Activated T-cell treated with anti-CD3 and anti-CD28 coated beads for 24 hours (primary cell): ENCODE measurements at places on chromosomes 1 and 21.

DNA sequence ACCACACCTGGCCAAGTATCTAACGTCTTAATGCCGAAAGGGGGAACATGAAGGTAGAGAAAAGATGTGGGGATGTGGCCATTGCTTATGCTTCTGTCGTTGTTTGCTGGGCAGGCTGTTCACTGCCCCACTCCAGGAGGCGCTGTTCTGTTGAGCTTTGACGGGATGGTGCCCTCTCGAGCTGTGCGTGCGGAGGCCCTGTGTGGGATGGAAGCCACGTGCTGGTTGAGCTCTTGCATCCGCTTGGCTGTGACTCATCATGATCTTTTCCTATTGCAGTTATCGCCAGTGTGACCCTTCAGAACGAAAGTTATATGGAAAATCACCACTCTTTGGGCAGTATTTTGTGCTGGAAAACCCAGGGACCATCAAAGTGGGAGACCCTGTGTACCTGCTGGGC lies 26.3 kb downstream of the MTARC1 start:
- DNase-seq, result no peak

DNA sequence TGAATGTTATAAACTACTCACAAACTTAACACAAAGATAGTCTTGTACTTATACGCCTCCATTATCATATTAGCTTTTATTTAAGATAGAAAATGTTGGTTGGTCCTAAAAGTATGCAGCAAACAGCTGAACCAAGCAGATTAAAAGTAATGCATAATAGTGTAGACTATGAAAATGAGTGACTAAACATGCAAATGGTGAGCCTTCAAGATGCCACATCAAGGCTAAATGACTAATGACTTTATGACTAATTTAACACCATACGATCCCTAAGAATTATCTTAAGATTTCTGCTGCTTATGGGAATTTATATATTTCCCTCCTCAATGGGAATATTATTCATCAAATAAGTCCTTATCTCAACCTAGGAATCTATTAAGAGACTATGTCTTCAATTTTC lies 4.6 kb downstream of the GPATCH2 start:
- DNase-seq, result no peak

GRCh38 chr1:3617806-3618345 lies 6.6 kb upstream of the MEGF6 start:
- no peak for DNase-seq

- DNase-seq, result no peak
Observed at GRCh38 chr1:59718989-59719360, 95.8 kb upstream of the HOOK1 start.

- no peak for DNase-seq
Observed at GRCh38 chr1:201444792-201445191, 23.3 kb upstream of the TNNI1 start.

DNA sequence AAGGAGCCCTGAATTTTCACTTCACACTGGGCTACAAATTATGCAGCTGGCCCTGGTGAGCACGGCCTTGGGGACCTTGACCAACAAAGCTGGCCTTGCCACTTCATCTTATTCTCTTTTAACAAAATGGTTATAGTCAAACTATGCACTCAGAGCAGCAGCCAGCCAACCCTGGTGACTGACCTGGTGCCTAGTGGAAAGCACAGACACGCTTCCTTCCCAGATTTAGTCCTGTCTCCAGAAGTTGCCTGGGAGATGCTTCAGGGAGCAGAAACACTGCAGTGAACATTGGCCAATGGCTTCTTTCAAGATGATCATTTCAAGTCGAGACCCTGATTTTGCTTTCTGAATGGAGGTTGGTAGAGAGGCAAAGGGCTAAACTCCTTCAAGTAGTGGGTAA lies 249.3 kb downstream of the SIPA1L2 start:
- no peak for DNase-seq

GRCh38 chr1:222117809-222118208 lies 375.9 kb upstream of the DUSP10 start:
- no peak for DNase-seq

GRCh38 chr21:46546799-46547198 lies 58.1 kb downstream of the S100B start:
- no peak for DNase-seq

DNA sequence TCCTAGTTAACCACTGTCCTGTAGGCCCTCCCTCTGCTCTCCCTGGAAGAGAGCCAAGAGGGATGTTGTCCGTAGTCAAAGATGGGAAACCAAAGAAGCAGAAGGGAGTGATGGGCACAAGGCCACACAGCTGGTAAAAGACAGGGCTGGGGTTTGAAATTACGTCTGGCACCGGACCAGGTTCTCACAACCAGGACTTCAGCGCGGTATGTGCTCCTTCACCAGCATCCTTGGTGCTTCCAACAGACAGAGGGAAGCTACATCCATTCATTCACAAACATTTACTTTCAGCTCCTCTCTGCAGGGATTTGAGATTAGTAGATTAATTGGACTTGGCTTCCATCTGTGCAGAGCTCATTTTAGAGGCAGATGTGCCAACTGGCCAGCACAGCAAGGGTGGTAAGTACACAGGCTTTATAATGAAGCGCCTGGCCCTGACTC lies 191.2 kb downstream of the TRABD2B start:
- DNase-seq, result no peak

GRCh38 chr1:230205719-230206198 lies 138.7 kb downstream of the GALNT2 start:
- DNase-seq, result no peak

- DNase-seq, result no peak
Observed at GRCh38 chr1:194043984-194044755, 857.8 kb upstream of the B3GALT2 start.

GRCh38 chr1:6154525-6155319 lies 25.4 kb downstream of the CHD5 start:
- no peak for DNase-seq

- DNase-seq, result no peak
Observed at GRCh38 chr1:87392248-87393192, 63.8 kb downstream of the LMO4 start.

DNA sequence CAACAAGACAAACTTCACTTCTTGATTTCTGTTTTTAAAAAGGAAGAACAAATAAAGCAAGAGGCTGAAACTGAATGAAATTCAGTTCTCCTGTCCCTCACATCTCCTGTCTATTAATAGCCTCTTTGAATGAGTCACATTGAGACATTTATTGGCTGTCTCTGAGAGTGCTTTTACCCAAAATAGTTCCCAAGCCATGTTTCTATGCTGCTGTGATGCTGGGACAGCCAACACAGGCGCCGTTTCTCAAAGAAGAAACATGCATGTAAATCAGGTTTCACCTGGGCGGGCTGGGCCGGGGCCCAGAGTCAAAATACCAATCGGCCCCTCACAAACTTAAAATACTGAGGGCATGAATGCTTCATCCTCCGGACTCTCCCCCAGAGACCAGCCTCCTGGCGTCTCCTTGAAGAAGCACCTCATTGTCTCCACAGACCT lies 105.2 kb downstream of the EDEM3 start:
- DNase-seq, result no peak

DNA sequence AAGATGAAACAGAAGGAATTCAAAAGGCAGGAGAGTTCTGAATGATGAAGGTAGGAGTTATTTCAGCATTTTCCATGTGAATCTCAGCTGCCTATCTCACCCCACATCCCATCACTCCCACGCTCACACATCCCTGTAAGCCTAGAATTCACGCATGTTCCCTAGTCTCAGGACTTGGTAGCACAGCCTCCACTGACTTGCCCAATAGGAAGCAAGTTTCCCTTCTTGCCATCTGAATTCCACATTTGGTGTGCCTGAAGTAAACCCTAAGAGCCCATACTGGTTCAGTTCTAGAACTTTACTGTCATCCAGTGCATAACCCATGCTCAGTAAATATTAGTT lies 56.6 kb downstream of the STYXL2 start:
- DNase-seq, result no peak

- DNase-seq, result no peak
Observed at GRCh38 chr1:237769916-237770315, 120.8 kb downstream of the ZP4 start.

- DNase-seq, result no peak
Observed at GRCh38 chr1:36342426-36343185, 19.2 kb upstream of the EVA1B start.

DNA sequence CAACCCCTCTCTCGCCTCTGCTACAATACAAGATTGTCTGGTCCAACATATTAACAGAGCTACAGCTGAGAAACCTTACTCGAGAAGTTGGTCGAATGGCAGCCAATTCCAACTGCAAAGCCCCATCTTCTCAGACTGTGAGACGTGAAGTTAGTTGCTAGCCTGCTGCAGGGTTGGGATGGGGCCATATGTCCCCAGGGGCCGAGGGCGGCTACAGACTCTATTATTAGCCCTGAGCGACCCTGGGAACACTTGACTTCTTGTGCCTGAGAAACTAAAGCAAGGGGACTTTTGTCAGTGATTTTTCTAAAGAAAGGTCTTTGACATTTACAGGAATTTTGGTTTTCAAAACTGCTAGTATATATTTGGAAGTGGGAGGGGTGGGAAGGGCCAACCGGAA lies 13.7 kb downstream of the NCF2 start:
- DNase-seq, result no peak

- DNase-seq, result no peak
Observed at GRCh38 chr1:64915381-64916274, 50.7 kb downstream of the JAK1 start.

DNA sequence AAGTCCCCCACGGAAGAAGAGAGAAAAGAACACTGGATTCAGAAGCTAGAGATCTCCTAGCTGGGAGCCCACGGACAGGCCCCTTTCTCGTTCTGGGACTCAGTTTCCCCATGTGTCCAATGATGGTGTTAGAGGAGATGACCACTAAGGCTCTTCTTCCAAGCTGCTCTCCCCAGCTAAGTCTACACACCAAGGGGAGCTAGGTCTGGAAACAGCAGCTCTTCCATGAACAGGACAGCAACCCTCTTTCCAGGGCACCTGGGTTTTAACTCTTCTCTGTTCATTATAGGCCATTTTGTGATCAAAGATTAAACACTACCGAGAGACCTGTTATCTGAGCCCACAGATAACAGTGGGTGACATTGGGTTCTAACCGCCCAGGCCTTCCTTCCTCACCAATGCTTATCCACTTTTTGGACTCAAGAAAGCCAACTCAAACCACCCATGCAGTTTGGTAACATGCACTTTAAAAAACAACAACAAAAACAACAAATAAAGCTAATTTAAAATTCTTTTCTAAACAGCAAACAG lies 85.9 kb downstream of the MRPL37 start:
- DNase-seq, result no peak

- no peak for DNase-seq
Observed at GRCh38 chr1:106831511-106831910, 225.0 kb upstream of the PRMT6 start.

DNA sequence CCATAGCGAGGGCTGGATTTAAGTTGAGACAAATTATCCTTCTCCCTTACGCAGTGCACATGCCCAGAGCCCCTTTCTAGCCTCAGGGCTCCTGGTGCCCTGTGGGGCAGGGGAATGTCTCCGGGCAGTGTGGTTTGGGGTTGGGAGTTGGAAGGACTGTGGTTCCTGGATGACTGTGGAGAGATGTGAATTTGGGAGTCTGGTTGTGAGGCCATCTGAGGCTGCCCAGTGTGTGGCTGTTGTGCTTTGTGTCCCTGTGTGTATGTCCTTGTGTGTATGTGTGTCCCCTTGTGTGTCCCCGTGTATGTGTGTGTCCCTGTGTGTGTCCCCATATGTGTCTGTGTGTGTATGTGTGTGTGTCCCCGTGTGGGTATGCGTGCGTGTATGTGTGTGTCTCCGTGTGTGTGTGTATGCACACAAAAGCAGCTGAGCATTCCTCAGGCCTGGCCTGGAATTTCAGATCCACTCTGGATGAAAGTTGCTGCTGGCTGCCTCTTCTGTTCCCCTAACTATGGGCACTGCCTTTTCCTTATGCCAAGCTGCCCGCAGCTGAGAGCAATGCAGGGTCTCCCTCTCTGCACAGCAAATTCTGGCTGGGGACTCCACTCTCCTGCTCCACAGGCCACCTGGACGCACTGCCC lies 65.4 kb downstream of the UBIAD1 start:
- DNase-seq, result no peak

GRCh38 chr21:38938769-38939168 lies 133.0 kb downstream of the ETS2 start:
- DNase-seq, result no peak

DNA sequence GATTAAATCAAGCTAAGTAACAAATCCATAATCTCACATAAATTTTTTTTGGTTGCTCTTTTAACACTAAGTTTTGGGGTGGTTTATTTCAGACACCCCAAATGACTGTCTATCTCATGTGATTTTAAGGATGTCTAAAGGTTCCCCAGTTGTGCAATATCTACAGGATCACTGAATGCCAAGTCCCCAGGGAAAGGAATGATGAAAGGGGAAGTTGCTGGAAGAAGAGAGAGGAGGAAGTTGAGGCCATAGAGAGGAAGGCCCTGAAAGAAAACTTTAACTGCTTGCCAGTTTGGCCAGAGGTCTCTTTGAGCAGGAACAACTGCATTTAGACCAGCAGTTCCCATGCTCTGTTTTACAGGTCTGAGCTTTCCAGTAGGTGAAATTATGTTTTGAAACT lies 27.5 kb upstream of the SLC19A2 start:
- no peak for DNase-seq

- no peak for DNase-seq
Observed at GRCh38 chr1:17867470-17867869, 112.3 kb downstream of the ACTL8 start.

DNA sequence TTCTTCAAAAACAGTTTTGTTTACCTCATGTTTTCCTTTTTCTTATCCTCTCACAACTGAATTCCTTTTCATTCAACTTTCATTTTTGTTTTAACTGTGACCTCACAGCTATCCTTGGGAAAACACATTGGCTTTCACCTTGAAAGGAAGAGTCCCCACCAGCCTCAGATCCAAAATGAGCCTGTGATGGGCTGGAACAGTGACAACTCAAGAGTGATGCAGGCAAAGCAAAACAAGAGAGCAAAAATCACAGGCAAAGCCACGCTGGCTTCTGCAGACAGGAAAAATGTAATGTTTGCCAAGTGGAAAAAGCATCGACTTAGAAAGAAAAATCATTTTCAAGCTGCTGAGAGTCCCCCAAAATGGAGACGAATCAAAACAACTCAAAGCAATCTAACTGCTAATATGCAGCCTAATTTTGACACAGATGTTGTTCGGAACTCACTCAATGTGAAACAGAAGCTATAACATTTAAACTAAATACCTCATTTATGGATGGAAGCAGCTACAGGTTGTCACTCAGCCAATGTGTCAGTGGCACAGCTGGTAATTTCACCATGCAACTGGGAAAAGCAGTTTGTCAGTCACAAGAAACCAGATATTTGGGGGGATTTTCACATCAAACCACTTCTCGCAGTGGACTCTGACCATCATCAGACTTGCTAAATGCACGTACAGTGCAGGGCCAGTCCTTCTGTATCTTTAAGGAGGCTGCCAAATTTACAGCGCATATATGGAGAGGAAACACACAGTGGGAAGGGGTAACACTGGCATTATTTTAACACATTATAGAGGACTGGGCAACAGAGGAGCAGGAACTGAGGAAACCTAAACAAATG lies 50.7 kb downstream of the ALG14 start:
- no peak for DNase-seq
